ENCODE measurements at places on chromosomes 3 and 15.

DNA sequence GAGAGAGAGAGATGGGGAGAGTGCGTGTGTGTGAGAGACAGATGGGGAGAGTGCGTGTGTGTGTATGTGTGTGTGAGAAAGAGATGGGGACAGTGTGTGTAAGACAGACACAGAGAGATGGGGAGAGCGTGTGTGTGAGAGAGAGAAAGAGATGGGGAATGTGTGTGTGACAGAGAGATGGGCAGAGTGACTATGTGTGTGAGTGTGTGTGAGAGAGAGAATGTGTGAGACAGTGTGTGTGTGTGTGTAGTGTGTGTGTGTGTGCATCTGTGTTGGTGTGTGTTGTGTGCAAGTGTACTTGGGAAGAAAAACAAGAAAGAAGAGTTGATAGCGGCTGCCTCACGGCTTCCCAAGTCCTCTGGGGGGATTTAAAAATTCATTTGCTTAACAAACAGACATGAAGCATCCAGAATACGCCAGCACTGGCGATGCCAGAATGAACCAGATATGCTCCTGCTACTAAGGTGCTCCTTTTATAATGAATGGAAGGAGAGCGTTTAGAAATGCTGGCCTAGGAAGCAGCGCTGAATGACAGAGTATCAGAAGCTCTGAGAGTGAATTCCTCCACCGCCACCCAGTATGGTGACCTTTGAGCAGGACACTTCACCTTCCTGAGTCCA, 186.1 kb upstream of the TSC22D2 start:
- DNase-seq = no peak

GRCh38 chr3:136042608-136043221, 77.2 kb downstream of the PPP2R3A start:
- no peak for DNase-seq

GRCh38 chr3:13728487-13728886, 151.4 kb downstream of the WNT7A start:
- DNase-seq = no peak

- no peak for DNase-seq
Observed at GRCh38 chr3:121659586-121659985, 1.1 kb downstream of the HCLS1 start.

- DNase-seq = no peak
Observed at GRCh38 chr3:140842984-140843649, 98.5 kb upstream of the SLC25A36 start.

- DNase-seq = no peak
Observed at GRCh38 chr15:50134524-50135024, 15.5 kb upstream of the ATP8B4 start.

- no peak for DNase-seq
Observed at GRCh38 chr15:25664761-25665160, 198.4 kb downstream of the ATP10A start.

GRCh38 chr15:58078591-58078990, 13.1 kb upstream of the ALDH1A2 start:
- no peak for DNase-seq

- DNase-seq = no peak
Observed at GRCh38 chr3:25448750-25449692, 21.0 kb downstream of the RARB start.

DNA sequence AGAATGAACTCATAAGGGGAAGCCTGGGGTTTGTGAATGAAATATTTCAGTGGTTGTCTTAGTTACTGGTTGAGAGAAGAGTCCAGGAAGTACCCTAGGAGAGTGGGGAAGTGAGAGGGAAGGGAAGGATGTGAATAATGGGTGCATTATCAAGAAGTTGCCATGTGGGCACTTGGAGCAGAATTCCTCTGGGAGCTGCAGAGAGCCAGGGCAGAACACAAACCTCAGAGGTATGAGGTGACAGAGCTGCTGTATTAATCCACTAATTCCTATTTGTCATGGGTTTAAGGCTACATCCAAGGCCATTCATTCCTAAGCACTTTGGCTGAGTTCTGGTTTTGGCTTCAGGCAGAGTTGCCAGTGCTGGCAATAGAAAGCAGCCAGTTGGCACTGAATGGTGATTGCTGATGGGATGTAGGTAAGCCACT, 29.0 kb downstream of the NDUFB4 start:
- no peak for DNase-seq

DNA sequence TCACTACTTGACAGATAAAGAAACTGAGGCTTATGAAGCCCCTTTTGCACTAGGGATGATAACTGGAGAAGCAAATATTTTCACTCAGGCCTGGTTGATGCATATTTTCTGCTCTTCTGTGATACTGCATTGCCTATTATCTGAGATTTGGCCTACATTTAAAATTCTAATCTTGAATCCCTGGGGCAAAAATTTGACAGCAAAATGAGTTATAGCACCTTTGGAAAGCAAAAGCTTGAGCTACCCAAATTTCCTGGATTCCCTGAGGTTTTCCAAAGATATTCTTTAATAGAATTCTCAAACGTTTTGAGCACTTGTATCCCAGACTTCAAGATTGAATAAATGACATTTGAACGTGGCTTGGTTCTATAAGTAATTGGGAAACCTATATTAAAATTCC, 86.1 kb downstream of the NAALADL2 start:
- DNase-seq = no peak

DNA sequence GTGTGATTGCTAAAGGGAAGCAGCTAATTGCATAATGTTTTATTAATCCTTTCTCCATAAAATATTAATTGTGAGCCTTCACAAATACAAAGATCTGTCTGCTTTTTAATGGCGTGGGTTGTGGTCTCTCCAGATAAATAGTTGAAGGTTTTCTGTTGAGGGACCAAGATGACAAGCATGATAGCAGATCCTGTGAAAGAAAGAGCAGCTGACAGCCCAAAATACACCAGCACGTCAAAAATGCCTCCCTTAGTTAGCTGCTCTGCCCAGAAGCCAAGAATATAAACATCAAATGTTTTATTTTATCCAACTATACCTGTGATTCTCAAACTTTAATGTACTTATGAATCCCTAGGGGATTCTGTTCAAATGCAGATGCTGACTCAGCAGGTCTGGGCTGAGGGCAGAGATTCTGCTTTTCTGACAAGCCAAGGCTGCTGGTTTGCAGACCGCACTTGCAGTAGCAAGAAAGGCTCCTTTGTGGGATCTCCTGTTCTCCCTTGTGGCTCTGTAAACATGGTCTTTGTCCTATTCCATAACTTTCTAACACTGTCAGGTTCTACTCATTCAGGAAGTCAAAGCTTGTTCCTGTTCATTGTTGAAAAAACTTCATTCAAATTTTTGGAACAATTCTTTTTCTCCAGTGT, 119.1 kb upstream of the SLC25A36 start:
- no peak for DNase-seq
